ENCODE measurements at places on chromosomes 7 and 10.
A peak's percentile ranks its signal among the peaks of the same experiment; 100 is the strongest.

GRCh38 chr10:43202657-43203447 lies 64.0 kb downstream of the RASGEF1A start:
- DNase-seq: peak; percentile 45

DNA sequence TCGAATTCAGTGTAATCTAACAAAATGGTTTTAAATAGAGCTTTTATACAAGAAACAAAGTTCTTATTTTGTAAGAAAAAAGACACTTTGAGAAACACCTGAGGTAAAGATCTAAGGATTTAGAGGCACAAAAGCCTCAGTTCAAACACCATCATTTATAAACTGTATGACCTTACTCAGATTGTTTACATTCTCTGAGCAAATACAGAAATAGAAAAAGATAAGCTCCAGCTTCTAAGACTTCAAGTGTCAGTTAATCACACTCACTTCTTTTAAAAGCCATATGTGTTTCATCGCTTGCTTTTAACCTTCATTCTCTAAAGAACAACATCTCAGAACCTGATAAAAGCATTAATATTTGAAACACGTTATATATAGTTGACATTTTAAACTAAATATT lies 27.9 kb downstream of the CADPS2 start:
- DNase-seq: no peak

GRCh38 chr7:158125091-158125490 lies 462.5 kb downstream of the PTPRN2 start:
- no peak for DNase-seq

DNA sequence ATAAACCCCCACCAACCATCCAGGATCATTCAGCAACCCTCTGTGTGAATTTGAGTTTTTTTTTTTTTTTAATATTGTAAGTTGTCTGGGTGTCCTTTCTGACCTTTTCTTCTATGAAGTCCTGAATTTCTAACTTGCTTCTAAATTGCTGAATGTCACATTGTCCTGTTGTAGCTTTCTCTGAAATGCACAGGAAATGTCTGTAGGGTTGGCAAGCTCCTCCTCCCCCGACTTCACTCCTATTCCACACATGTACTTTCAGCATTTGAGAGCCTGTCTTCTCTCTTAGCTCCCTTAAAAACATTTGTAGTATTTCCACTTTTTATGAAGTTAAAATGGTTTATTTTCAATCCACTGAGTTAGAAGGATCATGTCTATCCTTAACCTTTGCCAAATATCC lies 3.3 kb upstream of the CNNM2 start:
- DNase-seq: no peak

DNA sequence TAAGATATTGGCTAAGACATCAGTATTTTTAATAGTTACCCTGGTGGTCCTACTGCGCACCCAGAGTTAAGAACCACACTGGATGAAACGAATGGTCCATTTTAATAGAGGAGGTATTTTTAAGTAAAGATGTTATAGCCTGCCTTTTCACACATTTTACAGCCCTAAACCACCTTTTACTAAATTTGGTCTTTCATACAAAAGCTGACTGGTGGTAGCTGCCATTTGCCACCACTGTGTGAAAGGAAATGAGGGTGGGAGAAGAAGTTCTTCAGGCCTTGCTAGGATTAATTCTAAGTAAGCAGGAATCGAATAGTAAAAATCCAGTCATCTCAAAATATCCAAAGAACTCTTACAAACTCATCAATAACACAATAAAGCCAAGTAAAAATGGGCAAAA lies 15.2 kb upstream of the APBB1IP start:
- DNase-seq: no peak

DNA sequence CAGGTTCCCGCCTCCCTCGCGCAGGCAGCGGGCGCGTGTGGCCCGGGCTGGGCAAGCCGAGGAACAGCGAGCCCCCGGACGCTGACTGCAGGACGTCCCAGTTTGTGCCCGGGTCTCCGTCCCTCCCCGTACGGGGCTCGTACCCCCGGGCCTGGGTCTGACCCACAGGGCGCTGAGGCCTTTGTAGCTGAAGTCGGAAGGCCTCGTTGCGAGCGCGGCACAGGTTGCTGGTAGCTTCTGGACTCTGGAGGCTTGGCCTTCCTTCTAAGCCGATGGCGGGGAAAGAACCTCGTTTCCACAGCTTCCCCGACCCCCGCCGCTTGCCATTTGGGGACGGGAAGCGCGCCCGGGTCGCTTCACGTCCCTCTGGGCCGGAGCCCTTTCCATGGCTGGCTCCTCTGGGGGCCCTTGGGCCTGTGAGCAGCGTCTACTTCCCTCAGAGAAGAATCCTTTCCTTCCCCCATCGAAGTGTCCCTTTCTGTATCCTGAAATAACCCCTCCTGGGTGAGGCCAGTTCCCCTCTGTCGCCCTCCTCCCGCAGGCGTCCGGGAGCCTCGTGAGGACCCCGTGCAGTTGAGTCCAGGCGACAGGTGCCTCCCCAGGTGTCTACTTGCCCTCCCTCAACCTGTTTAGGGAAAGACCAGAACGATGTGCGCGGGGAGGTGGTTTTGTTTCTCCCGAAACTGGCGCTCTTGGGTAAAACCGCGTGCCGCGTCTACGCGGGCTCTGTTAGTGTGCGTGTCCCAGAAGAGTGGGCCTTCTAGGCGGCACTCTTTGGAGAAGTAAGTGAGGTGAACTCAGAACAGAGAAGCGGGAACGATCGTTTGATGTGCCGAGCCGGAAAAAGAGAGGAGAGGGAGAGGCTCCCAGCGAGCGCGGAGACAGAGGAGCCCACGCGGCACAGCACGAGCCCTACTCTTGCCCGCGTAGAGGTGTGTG lies 9.3 kb downstream of the EVX1 start:
- DNase-seq: no peak

DNA sequence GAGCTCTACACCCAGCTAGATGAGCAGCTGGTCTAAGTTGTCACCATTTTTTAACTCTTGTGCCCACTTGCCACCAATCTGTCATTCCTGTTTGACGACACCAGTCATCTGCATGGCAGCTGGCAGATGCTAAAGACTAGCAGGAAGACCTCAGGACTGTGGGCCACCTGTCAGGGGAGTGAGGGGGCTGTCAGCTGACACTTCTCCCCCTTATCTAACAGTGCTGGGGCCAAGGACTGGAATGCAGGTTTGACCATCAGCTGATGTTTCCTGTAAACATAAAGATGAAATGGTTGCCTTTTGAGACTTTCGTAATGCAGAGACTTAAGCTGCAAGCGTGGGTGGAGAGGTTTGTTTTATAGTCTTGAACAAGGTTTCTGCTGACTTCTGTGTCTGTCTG lies 93.5 kb downstream of the WNT2 start:
- DNase-seq: no peak

GRCh38 chr10:63344269-63344668 lies 121.5 kb downstream of the JMJD1C start:
- DNase-seq: no peak

DNA sequence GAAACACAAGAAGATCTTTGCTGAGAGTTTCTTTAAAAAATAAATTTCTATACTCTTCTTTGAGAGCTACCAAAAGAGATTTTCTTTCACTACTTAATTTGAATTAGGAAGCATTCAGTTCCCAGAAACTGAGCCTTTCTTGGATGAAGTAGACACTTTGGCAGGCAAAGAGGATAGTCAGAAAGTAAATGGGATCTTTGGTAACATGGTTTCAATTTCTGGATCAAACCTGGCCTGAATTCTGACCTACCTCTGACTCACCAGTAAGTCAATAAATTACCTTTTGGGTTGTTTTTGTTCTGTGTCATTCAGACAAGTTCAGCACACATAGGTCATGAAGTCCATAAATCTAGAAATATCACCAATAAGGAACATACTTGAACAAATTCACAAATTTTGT lies 26.8 kb upstream of the CABCOCO1 start:
- DNase-seq: no peak

DNA sequence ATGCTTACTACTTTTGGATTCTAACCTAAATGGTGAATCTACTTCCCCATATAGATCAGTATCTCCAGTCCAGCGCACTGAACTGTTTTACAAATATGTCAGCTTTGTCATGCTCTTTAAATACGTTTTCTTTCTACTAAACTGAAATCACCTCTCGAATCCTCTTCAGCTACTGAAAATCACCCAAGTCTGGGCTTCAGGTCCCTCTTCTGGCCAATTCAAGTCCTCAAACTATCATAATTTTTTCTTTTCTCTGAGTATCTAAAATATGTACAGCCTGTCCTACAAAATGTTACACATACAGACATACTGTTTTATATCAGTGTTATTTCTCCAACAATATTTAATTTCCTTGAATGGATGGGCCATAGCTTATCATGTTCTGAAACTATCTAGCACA lies 84.2 kb downstream of the CACNA2D1 start:
- no peak for DNase-seq

GRCh38 chr10:61138708-61139591 lies 195.0 kb upstream of the RHOBTB1 start:
- no peak for DNase-seq

- DNase-seq: no peak
Measured at GRCh38 chr7:128732521-128733277, 6.5 kb upstream of the CALU start.

Measured in stimulated activated CD4-positive, alpha-beta T cell treated with anti-CD3 and anti-CD28 coated beads, Interleukin-4, amount 100 ng/mL, for 4 hours (primary cell).